M059J (cell line): ENCODE measurements at places on chromosomes 2 and 18. TPM values are rescaled to one million over a fixed set of nuclear protein-coding genes. Genes with fewer than 3 reads are reported as not detected.
A peak's percentile ranks its signal among the peaks of the same experiment; 100 is the strongest.

GRCh38 chr18:70142001-70142400, 63.5 kb downstream of the RTTN start:
- no peak for DNase-seq

- no peak for DNase-seq
Observed at GRCh38 chr2:25806941-25807340, 71.3 kb downstream of the ASXL2 start.

GRCh38 chr2:8300216-8300615, 381.6 kb upstream of the ID2 start:
- DNase-seq = no peak

DNA sequence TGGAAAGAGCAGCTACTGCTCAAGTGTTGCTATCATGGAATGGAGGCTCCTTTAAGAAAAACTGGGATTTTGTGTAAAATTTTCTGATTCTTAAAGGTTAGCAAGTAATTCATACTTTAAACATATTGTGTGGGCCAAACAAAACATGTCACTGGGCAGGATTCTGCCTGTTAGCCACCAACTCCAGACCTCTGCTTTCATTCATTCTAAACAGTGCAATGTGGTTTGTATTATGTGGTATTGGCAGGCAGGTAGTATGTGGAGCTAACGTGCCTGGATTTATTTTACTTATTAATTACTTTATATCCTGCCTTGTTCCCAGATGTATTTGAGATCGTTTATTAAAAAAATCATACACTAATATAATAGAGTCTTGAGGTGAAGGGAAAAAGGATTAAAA, 1521.3 kb upstream of the ACVR2A start:
- no peak for DNase-seq

GRCh38 chr2:72153026-72153791, 5.5 kb upstream of the CYP26B1 start:
- no peak for DNase-seq

DNA sequence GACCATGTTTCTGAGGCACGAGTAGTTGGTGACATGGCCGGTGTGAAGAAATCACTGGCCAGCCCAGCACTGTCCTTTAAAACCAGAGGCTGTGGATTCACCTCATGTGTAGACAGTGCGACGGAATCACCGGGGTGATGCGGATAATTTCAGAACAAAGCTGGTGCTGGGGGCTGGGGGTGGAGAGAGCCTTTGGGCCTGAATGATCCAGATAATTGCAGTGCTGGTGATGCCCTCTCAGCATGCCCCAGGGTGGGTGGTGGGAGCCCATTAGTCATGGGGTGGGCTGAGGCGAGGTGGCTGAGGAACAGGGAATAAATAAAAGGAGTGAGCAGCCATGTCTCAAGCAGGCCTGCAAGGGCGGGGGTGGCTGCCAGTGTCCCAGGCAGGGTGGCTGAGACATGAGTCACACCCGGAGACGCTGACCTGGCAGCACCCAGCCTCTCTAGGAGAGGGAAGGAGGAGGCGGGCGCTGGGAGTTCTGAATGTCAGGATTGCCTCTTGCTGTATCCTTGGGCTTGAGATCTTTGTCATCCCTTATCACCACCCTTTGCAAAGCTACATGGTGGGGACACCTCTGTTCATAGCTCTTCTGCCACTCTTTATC, 151.1 kb upstream of the MSH6 start:
- DNase-seq = peak; percentile 84

COBLL1 gene
- 12.5 and 15.6 TPM in 2 replicates for total RNA-seq
